ENCODE measurements at places on chromosomes 4 and X.

DNA sequence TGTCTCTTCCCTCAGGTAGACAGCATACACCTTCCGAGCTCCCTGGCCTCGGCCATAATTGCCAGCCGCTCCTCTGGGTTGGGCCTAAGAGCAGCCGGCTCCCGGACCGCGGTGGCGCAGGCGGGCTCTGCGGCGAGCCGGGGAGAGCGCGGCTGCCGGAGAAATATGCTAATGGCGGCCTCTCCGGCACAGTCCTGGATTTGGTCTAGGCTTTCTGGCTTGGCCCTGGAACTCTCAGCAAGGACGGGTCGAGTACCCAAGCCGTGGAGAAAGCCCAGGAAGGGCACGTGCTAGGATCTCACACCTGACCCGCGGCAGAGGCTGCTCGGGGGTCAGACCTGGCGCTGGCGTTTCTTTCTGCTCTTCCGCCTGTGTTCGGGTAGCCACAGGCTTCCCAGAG, 18.6 kb upstream of the ZIC3 start:
- no peak for DNase-seq

GRCh38 chr4:78552389-78553042, 946 bp downstream of the ANXA3 start:
- DNase-seq = no peak

- DNase-seq = no peak
Measured at GRCh38 chr4:65954416-65954815, 284.1 kb upstream of the EPHA5 start.

DNA sequence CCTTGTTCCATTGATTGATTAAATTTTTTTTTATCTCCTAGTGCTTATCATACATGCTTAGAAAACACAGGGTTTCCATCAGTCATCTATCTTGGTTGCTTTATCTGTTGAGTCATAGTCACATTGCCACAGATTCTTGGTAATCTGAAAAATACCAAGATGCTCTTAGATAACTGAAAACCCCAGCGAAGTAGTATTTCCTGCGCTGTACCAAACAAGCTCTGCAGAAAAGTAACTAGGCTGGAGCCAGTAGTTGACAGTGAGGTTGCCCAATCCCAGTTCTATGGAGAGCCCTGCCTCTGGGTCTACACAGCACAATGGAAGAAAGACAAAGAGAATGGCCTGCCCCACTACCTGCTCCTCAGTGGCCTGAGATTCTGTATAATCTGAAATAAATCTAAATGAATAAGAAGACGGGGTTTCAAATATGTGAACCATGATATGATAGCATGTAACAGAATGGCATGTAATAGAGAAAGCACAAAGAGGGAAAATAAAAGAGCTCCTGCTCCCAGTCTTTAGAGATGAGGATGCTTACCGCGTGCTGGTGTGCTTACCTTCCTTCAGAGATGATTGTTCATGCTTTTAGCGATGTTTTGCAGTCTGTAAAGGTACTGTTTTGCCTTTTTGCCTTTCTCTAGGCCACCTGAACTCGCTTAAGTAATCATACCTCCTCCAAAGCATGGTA, 55.3 kb upstream of the RAPGEF2 start:
- DNase-seq = no peak

DNA sequence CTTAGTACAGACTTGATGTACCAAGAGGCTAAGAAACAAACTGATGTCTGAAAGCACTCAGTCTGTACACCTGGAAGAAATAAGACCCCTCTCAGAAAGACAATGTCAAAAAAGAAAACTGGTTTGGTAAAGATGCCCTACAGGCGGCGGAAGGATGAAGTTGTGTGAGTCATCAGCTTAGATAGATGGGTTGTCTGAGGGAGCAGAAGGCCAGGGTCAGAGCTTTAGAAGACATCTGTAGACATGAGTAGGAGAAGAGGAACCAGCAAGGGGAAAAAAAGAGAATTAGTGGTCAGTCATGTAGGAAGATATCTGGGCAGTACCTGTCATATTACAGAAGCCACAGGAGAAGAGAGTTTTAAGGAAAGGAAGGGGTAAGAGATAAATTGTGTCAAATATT, 8.3 kb downstream of the SRPX2 start:
- no peak for DNase-seq

- DNase-seq = no peak
Measured at GRCh38 chr4:67674098-67674497, 26.9 kb downstream of the UBA6 start.

- DNase-seq = no peak
Measured at GRCh38 chrX:67296395-67296794, 247.4 kb upstream of the AR start.

DNA sequence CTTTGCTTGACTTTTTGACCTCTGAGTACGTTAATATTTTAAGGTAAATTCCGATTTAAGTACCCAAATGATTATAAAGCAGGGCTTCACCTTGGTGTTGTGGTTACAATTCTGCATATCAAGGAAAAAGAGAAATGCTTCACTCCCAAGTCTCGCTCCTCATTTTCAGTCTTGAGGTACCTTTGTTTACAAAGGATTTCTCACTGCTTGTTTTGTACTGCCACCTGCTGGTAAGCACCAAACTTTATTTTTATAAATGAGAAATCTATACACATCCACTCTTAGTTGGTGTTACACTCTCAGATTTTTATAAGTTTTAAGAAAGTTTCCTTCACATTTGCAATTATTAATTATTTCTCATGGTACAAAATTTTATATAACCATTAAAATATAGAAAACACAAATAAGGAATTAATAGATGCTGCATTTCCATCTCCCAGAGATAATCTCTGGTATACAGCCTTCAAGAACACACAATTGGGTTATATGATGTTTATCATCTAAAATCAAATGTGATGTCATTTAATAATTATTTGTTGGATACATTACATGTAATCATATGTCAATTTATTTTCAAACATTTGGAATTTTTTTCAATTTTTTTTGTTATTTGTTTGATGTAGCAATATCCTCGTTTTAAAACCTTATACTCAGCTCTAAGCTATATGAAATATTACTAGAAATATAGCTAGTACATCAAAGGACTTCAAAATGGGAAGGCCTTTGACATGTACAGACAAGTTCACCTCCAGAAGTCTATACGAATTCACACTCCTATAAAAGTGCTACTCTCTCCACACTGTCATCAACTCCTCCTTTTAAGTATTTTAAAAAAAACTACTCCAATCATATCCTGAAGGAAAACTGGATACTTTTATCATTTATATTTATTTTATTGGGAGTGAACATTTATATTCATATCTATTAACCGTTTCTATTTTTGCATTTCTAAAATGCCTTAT, 179.9 kb downstream of the KCNIP4 start:
- DNase-seq = no peak

DNA sequence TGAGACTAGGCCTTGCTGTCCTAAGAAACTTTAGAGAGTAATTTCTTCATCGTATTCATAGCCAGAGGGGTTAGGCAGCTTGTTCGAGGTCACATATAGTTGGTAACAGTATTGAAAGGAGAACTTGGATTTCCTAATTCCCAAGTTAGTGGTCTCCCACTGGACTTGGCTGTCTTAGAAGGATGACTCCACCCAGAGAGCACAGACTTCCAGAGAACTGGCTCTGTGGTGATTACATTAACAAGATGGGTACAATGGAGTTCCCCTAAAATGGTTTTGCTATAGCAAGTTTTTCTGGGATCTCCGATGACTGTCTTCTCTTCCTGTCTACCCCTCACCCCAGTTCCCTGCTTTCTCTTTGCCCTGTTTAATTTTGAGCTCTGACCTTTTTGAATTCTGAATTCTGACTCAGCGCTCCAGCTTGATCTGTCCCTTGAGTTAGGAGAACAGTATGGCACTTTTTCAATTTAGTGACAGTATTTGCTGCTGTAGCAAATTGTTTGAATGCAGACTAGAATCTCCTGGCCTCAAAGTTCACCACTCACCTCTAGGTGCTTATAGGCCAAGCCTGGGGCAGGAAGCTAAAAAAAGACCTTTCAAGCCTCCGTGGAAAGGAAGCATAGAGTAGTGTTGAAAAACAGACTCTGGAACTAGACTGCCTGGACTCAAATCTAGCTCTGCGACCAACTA, 6.9 kb downstream of the MSN start:
- no peak for DNase-seq

- peak; percentile 80 for DNase-seq
Measured at GRCh38 chr4:304969-305680, at the start of gene ZNF732. ZNF732 (minus strand) TSS chr4:305474; CDS start chr4:305310, 164 bp downstream.

GRCh38 chr4:11675051-11675800, 246.5 kb upstream of the HS3ST1 start:
- DNase-seq = no peak

DNA sequence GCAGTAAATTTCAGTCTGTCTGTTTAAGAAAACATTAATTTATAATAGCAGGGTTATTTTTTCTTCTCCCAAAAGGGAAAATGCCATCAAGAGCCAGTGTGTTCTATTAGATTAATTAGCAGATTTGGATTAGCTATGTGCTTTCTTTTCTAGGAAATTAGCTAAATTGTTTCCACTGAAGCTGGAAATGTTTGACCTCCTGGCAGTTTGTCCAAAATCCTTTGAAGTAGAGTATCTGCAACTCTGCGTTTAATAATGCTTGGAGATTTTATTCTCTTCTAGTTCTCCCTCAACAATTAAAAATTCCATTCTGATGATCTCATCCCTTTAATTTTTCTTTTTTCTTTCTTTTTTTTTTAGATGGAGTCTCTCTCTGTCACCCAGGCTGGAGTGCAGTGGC, 27.1 kb upstream of the HOPX start:
- DNase-seq = no peak

- no peak for DNase-seq
Measured at GRCh38 chrX:65874765-65875164, 165.1 kb downstream of the VSIG4 start.

DNA sequence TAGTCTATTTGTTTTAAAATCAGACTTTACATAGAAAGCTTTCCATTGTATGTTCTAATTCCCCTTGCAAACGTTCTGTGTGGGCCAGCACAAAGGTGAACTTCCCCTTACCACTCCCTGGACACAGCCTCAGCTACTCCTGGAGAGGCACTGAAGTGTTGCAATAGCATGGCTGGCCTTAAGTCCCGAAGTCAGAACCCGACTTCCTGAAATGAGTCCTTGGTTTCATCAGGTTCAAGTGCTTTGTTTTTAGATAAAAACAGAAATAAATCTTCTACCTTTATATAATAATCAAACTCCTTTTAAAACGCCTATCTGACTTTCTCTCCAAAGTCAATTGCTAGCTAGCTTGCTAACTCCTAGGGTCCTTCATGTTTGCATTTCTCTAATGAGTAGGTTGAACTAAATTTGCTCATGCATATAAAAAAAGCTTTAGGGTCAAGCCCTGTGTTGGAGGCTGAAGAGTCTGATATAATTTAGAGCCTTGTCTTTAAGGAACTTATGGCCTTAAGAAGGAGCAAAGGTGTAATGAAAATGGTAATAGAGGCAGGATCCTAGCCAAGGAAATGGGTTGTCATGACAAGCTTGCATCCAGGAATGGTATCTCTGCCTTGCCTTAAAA, 9.0 kb downstream of the BMP3 start:
- no peak for DNase-seq

GRCh38 chr4:38132107-38132673, 172.0 kb downstream of the PTTG2 start:
- DNase-seq = peak; percentile 84

- no peak for DNase-seq
Measured at GRCh38 chr4:59966758-59967157, 1233.4 kb upstream of the ADGRL3 start.

- no peak for DNase-seq
Measured at GRCh38 chr4:161247831-161248230, 916.0 kb downstream of the FSTL5 start.

GRCh38 chr4:48668254-48669017, 111.6 kb downstream of the FRYL start:
- no peak for DNase-seq

- DNase-seq = no peak
Measured at GRCh38 chr4:20490734-20491133, 209.5 kb upstream of the PACRGL start.

- DNase-seq = no peak
Measured at GRCh38 chr4:154623436-154623835, 11.0 kb upstream of the FGG start.

DNA sequence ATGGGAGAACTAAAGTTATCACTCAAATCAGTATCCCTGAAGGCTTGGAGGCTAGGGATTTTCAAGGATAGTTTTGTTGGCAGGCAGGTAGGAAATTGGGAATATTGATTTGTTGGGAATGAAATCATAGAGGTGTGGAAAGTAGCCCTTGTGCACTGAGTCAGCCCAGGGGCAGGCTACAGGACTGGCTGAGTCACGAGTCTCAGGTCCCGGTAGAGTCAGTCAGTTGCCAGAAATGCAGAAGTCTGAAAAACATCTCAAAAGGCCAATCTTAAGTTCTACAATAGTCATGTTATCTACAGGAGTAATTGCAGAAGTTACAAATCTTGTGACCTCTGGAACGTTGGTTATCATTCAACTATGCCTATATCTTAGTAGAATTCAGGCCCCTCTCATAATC, 153.1 kb downstream of the GC start:
- no peak for DNase-seq

DNA sequence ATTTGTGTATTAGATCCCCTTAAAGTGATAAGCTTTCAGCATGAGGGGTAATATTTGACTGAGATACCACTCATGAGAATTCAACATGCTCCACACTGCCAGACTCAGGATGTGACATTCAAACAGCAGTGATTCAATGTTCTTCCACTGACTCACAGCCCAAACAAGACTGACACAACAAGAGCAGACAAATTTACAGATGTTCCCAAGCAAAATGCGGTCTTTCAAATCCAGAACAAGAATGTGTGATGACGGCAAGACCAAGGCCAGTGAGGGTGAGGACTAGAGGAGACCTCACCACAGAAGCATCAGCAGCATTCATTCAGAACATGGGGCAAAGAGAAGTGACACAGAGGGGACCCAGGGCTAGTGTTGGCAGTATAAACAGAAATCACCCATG, 99.3 kb upstream of the GRIA3 start:
- DNase-seq = no peak

DNA sequence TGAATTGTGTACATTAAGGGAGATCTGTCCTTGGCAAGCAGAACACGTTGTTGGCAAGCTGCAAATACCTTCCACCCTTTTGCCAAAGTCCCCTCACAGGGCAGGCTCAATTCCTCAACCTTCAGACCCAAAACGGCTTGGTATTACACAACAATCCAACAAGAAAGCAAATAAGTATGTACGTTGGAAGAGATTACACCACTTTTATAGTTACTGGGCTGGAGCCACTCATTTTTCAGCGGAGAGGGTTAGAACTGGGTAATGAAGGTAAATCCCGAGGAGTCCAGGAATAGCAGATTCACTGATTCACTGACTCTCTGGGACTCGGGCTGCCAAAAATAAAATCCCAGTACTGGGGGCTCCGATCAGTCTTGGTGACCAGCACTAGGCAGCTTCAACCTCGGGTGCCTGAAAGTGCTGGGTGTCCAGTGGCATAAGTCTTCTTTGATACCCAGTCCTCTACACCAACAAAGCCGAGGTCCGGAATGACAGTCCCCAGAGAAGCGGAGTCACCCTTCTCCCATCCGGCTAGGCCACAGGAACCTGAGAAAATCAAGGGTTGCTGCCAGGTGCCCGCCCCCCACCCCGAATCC, 587 bp downstream of the TIMM8A start:
- DNase-seq = no peak
